ENCODE measurements at places on chromosomes 2 and 18.

GRCh38 chr2:200380091-200380561 is 73.6 kb downstream of the SPATS2L start:
- no peak for DNase-seq

DNA sequence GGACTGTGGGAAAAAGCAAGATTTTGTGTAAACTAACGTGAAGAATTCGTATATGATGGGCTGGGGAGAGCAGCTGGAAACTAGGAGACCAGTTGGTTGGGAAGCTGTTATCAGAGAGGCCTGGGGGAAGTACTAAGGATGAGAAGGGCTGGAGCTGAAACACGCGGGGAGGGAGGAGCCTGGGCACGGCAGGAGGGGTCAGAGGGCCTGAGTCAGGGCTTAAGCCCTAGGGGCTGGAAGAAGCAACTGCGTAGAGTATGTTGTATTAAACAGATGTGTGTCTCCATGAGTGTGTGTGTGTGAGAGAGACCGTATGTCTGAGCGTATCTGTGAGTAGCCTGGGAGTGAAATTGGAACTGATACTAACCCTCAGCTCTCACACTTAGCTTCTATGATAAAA is 8.4 kb downstream of the POMC start:
- DNase-seq, result peak; percentile 17

DNA sequence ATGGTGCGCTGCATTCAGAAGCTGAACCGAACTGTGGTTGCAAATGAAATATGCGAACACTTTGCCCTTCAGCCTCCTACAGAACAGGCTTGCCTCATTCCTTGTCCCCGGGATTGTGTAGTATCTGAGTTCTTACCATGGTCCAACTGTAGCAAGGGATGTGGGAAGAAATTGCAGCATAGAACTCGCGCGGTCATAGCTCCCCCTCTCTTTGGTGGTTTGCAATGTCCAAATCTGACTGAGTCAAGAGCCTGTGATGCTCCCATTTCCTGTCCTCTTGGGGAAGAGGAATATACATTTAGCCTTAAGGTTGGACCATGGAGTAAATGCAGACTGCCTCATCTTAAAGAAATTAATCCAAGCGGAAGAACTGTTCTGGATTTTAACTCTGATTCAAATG is 291.4 kb downstream of the THSD7B start:
- no peak for DNase-seq

DNA sequence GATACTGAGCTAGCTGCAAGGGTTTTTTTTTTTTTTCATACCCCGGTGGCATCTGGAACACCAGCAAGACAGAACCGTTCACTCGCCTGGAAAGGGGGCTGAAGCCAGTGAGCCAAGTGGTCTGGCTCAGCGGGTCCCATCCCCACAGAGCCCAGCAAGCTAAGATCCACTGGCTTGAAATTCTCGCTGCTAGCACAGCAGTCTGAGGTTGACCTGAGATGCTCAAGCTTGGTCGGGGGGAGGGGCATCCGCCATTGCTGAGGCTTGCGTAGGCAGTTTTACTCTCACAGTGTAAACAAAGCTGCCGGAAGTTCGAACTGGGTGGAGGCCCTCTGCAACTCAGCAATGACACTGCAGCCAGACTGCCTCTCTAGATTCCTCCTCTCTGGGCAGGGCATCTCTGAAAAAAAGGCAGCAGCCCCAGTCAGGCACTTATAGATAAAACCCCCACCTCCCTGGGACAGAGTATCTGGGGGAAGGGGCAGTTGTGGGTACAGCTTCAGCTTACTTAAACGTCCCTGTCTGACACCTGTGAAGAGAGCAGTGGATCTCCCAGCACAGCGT is 5.1 kb upstream of the MIB1 start:
- no peak for DNase-seq

DNA sequence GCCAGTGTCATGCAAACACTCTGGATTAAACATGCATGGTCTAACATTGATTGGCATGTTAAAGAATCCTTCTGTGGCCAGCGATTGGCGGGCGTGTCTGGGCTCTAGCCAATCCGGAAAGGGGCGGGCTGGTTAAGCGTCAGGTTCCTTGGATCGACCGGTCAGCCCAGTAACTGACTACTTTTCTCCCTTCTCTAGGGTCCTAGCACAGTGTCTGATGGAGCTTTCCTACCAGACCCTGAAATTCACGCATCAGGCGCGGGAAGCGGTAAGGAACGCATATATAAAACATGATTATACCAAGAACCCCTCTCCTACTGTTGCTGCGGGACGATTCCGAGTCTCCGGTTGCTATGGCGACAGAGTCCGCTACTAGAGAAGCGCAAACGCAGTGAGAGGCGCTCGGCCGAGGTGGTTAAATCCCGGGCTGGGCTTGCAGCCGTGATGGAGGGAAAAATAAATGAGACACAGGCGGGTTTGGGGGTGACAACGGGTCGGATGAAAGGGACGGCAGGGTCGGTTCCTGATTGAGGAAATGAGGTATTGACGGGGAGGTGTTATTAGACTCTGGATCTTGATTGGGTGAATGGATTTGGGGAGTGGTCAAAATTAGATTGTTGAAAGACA is 29.4 kb downstream of the KATNAL2 start:
- DNase-seq, result peak; percentile 75

GRCh38 chr2:190996947-190997346 is 17.0 kb downstream of the STAT1 start:
- DNase-seq, result no peak

DNA sequence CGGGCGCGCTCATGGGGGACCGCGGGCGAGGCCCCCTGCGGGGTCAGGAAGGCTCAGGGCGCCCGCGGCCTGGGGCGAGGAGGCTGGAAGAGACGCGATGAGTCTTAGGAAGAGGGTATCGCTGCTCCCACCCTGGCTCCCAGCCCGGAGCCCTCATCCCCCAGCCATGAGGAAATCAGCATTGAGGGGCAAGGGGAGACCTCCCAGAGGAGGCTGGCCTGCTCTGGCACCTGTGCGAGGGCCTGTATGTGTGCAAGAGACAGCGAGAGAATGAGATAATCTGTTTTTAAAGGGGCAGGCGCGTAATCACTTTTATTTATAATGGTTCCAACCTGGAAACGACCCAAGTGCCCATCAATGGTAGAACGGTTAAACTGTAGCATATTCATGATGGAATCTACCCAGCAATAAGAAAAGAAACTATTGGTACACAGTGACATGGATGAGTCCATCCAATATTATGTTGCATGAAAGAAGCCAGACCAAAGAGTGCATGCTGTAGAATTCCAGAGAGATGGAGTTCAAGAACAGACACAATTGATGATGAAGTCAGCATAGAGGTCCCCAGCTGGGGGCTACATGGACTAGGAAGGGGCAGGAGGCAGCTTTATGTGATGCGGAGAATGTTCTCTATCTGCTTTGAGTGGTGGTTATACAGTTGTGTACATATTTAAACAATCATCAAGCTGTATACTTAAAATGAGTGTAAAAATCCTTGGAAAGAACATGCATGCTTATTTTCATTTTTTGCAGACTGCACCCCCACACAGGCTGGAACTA is 14.4 kb downstream of the FBXO41 start:
- DNase-seq, result no peak

- no peak for DNase-seq
Observed at GRCh38 chr2:195489101-195489500, 167.9 kb upstream of the SLC39A10 start.

GRCh38 chr2:45168711-45169338 is 159.6 kb upstream of the SIX2 start:
- DNase-seq, result no peak

GRCh38 chr2:196268538-196269338 is 97.4 kb upstream of the STK17B start:
- no peak for DNase-seq

- no peak for DNase-seq
Observed at GRCh38 chr2:15909736-15910135, 30.6 kb upstream of the MYCN start.

GRCh38 chr2:241200822-241201395 is 12.4 kb downstream of the ANO7 start:
- no peak for DNase-seq

DNA sequence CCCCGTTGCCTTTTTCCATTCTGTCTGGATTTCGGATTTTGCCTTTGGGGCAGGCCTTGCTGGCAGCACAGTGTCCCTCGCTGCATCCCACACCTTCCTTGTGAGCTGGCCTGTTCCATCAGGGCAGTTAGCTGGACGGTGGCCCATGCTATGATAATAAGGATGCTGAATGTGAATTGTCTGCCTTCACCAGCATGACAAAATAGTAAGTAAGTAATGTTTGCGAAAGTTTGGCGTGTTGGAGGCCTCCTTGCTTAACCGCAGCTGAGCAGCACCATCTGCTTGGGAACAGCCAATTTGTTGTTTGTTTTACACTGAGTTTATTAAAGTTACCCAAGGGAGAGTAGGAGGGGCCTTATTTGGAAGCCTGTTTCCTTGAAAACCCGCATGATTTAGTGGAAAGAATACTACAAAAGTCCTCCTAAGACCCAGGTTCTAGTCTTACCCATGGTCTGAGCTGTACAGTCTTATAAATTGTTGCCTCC is 469.7 kb upstream of the FANCL start:
- DNase-seq, result no peak

GRCh38 chr18:35415511-35416073 is 38.5 kb upstream of the ZNF396 start:
- no peak for DNase-seq

DNA sequence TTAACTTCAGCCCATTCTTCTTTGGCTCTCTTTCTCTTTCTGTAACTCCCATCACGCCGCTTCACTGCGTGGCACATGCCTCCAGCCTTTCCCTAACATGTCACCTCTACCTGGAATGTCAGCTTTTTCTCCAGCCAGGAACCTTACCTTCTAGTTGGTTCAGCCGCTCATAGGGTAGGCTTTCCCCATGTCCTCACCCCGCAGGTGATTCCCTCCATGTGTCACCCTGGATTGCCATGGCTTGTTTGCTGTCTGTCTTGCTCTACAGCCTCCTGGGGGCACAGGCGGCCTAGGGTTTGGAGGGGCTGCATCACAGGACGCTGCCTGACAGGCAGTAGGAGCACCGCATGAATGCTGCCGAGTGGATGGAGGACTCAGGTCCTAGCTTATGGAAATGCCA is 39.2 kb downstream of the ARHGEF4 start:
- DNase-seq, result no peak

GRCh38 chr2:160550048-160550447 is 56.4 kb upstream of the RBMS1 start:
- DNase-seq, result no peak

DNA sequence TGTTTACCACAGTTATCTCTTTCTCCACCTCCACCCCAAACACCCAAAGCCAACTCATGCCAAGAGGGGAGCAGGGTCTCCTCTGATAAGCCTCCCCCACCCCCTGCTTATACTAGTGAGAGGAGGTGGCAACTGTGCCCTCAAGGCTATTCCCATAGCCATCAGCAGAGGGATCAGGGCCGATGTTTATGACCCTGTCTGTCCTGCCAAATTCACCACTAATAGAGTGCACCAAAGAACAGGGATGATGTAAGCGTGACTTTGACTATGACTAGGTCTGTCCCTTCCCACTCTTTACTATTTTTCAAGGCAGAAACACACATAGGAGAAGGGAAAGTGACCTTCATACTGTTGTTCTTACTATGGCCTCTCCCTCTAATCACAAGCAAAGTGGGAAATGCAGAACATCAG is 74.6 kb downstream of the CLHC1 start:
- no peak for DNase-seq

- no peak for DNase-seq
Observed at GRCh38 chr2:231710799-231711676, 2.7 kb downstream of the PTMA start.

DNA sequence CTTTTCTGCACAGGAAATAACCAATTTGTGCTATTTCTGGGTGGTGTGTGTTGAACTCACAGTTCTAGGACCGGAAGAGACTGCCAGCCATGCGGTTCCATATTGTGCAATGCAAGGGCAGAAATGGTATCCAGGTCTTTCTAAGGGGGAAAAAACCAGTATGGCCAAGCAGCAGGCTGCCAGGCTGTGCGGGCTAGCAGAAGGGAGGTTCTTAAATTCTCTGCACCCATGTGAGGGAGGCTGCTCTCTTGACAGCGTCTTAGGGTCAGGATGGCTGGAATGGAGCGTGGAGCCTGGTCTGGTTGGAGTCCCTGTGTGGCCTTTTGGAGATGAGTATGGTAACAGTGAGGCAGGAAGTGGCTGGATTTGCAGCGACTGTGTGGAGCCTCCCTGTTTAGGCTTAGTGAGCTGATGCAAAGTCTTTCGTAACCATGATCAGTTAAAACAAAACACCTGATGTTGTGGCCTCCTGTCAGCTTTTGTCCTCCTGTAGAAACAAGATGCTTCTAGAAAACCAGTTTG is 52.6 kb downstream of the NCK2 start:
- DNase-seq, result no peak

DNA sequence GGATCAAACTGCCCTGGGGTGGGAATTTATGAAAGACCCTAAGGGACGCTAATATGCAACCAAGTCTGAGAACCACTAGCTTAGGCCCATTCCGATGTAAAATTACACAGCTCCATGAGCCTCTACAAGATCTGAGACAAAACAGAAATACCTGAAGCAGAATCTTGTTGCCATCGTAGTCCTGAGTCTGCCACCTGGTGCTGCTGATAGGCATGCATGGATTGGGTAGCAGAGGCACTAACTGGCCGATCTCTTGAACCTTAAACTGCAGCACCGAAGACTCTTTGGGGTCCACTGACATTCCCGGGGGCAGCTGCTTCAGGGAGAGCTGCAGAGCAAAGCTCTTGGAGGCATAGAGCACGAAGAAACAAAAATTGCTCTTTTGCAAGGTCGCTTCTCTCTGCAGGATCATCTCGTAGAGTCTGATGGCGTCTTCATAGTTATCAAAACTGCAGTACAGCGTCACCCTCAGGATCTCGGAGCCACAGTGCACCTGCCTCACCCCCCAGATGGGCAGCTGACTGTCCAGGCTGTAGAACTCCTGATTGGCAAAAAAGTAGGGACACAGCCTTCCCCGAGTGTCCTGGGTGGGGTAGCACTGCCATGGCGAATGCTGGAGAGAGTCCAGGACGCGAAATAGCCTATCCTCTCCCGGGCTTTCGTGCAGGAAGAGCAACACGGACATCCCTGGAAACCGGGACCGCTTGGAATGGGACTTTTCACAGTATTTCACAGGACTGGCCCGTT is 848 bp downstream of the FAM124B start:
- no peak for DNase-seq

DNA sequence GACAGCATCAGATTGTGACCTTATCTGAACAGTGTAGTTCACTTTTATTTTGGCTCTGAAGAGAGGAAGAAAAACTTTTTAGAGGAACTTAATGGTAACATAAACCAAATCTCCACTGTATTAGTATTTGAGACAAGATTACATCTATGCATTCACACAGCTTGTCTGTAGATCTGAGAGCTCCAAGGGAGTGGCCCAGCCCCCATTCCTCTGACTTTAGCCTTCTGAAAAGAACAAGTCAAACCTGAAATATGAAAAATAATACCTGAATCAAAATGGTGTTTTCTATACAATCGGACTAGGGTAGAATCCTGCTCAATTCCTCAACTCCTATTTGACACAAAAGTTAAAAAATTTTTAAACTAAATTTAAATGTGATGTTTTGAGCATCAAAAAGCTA is 23.1 kb downstream of the STARD7 start:
- no peak for DNase-seq

- DNase-seq, result no peak
Observed at GRCh38 chr2:53445383-53446070, 322.1 kb upstream of the CHAC2 start.

GRCh38 chr2:71672826-71673795 is 219.8 kb downstream of the DYSF start:
- no peak for DNase-seq

- peak; percentile 10 for DNase-seq
Observed at GRCh38 chr2:46657042-46657504, 177.7 kb downstream of the TMEM247 start.

All from NCI-H524 treated with DMSO at 0.1 percent for 48 hours (cell line).